ENCODE measurements at places on chromosomes 5 and 9.
A peak's percentile ranks its signal among the peaks of the same experiment; 100 is the strongest.

- DNase-seq: no peak
Observed at GRCh38 chr9:98472216-98472615, 216.8 kb upstream of the TBC1D2 start.

DNA sequence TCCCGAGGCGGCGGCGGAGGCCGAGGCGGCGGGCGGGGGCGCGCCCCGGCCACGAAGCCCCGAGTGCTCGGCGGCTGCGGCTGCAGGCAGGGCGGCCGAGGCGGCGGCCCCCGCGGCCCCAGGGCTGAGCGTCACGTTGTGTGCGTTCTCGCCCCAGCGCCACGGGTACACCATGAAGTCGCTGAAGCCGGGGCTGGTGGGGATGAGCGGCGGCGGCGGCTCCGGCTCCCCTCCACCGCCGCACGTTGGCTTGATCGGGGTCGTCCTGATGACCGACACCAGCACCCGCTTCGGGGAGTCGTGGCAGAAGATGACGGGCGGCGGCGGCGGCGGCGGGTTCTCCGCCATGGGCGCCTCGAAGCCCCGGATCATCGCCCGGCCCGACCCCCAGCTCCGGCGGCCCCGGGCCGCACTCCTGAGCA, 498 bp downstream of the ZNF367 start:
- DNase-seq: no peak

DNA sequence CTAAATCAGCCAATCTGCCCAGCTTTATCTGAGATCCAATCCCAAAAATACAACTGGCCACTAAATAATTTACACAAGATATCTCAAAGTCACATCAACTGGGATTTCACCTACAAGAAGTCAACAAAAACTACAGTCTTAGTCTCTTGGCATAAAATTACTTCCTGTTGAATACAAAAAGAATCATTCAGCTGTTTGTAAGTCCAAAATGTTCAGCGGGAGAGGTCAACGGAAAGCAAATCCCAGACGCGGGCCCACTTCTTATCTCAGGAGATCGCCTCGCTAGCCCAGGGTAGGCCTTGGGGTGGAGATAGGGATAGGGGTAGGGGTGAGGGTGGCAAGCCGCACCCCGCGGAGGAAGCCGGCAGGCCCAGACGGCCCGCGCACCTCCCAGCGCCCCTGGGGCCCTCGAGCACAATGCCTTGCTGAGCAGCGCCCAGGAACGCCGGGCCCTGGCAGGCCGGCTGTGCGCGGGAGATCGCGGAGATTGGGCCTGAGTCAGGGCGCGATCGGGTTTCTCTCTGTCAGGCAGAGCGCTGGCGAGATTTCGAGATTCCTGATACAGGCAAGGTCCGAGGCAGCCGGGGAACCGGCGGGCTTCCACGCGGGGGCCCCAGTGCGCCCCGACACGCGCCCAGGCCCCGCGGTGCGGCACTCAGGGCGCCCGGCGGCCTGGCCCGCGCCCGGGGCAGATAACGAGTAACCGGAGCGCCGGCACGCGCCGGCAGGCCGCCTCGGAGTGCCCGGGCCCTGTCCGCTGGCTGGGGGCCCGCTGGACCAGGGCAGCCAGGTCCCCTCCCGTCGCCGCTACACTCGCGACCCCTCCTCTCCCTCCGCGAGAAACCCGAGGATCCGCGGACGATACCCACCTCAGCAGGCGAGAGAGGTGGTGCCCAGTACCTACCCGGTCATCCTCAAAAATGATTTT, 601 bp downstream of the HINT1 start:
- DNase-seq: peak; percentile 86

GRCh38 chr5:163079618-163080017, 357.8 kb upstream of the CCNG1 start:
- no peak for DNase-seq

GRCh38 chr5:179834120-179834519, 13.4 kb downstream of the SQSTM1 start:
- DNase-seq: no peak

DNA sequence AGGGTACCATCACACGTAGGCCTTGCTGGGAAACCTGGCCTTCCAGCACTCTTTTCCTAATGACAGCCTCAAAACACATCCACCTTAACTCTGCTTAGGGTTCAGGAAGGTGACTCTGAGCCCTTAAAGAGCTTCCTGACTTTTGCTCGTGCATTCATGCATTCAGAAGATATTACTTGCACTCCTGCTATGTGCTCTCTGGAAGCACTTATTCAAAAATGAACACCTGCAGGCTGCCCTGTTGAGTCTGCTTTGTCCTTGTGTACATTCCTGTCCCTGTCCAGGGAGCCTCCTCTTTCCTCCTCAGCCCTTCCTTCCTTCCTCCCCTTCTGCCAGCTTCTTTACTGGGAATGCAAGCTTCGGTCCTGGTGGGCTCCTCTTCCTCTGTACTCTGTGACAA, 61.5 kb downstream of the SPRY4 start:
- no peak for DNase-seq

DNA sequence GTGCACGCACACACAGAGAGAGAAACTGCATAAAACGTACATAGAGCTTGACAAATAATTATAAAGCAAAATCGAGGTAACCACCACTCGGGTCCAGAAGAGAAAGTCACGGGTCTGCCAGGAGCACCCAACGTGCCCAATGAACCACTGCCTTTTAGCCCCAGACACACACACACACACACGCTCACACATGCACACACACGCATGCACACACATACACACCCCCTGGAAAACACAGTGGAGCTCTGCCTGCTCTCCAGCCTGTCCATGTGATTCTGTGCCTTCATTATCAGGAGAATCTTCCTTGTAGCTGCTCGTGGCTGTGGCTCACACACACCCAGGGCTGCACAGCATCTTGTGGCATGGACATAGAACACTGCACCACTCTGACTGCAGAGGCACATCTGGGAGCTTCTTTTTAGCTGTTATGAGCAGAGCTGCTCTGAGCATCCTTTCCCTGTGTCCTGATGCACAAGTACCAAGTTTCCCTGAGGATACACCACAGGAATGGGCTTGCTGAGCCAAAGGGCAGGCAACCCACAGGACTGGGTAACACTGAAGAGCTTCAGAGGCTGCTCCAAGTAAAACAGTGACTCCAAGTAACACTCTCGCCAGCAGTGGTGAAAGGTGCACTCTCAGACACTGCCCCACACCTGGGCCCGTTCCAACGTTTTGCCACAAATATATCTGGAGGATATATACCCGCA, 58.9 kb downstream of the CAMSAP1 start:
- DNase-seq: no peak

DNA sequence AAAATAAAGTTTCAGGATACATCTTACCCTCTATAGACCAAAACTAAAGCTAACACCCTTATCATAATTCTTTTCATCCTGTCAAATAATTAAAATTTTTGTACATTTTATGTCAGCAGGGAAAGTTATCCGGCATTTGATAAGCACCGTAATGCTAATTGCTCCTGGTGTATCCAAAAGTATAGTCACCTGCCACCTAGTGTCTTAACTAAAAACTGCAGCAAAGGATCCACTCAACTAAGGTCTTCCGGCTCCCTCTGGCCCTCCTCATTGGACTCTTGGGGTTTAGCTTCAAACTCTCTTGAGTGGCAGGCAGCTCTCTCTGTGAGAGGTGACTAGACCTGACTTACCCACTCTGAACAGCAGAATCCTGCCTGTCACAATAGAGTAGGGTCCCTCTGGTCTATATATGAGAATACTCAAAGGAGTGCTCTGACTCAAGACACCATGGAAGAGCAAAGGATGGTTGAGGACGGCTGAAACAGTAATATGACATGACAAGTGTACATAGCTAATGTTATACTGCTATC, 60.4 kb upstream of the CAST start:
- DNase-seq: peak; percentile 6

DNA sequence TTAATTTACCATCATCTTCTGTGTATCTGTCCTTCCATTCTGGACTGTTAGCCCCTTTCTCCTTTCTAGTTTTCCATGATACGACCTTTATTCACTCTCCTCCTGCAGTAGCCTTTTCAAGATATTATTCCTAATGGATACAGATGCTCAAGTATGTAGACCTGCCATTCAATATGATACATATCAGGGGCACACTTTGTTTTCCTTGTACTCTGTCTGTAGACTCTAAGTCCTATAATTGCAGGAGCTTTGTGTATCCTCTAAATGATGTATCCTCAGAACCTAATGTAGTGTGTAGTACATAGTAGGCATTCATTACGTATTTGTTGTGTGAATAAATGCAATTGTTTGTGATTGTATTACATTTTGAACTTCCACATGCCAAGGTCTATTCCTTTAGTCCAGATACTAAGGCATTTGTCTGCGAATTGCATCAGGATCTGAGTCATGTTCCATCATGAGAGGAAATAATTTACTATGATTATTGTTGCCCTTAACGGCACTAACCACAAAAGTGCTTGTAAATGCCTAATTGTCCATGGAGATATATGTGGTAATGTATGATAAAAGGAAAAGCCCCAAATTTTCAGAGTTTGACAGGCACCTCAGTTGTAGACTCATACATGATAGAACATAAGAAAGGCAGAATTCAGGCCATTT, 57.1 kb upstream of the IZUMO3 start:
- no peak for DNase-seq

DNA sequence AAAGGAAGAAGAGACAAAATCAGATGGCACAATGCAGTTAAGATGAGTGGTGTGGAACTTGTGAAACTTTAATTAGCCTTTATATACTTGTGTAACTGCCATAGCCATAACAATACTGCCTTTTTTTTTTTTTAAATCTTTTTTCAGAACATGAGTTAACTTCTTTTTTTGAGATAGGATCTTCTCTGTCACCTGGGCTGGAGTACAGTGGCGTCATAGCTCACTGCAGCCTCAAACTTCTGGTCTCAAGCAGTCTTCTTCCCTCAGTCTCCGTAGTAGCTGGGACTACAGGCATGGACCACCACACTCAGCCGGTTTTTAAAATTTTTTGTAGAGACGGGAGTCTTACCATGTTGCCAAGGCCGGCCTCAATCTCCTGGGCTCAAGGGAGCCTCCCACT, 37.2 kb downstream of the GPBP1 start:
- no peak for DNase-seq

DNA sequence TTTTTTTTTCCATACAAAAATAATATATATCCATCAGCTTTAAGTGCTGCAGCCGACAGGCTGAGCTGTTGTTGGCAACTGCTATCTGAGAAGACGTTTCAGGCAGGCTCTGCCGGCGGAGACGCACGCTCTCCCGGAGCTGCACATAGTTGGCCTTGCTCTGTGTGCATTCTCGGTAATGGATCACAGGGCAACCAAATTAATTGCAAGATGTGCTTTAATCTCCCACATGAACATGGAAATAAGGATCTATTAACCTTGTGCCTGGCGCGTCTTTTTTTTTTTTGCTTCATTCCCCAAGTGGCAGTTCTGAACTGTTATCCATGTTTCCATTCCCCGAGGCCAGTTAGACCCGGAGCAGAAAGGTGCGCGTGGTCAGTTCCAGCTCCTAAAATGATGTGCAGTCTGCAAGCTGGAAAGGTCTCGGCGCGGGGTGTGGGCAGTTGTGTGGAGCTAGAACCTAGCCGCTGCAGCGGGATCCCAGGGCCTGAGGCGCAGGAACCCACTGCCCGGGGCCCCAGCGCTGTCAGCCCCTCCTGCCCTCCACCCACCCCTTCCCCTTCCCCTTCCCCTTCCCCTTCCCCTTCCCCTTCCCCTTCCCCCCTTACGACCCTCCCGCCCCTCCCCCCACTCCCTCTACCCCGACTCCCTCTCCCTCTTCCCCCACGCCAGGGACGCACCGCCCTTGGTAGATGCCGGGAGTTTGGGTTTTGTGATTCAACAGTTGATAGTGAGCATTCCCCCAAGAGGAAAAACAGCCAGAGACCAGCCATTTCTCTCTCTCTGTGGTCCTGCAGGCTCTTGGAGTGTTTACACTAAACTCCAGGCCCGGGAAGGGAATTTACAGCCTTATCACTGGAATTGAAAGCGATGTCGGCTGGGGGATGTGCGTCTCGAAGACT, 137.8 kb downstream of the CEP120 start:
- DNase-seq: no peak

DNA sequence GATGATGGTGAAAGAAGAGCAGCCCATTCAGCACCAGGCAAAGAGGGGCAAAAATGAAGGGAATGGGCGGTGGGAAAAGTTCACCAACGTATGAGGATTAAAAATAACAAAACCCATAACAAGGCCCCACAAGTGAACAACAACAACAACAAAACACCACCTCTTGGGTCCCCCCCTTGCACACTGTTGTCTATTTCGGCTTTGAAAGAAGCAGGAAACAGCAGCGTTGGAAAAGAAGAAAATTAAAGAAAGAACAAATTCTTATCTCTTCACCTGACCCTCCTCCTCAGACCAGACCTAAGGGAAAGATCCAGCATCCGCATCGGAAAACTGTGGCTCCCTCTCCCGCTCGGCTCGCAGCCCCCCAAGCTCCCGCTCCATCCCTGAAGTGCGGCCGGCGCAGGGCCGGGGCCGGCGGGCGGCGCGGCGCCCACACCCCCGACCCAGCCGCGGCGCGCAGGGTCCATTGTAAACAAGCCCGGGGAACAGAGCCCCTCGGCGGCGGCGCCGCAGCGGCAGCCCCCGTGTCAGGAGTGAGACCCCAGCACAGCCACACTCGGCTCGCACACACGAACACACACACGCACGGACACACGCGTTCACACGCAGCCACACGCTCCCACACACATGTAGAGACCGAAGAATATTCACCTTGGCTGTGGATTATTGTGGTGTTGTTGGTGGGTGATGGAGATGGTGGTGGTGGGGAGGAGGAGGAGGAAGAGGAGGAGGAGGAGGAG, 535 bp downstream of the RFX3 start:
- no peak for DNase-seq

- DNase-seq: no peak
Observed at GRCh38 chr5:87339986-87340385, 72.3 kb downstream of the RASA1 start.

- DNase-seq: peak; percentile 13
Observed at GRCh38 chr9:127912296-127912695, 4.5 kb downstream of the ST6GALNAC4 start.

DNA sequence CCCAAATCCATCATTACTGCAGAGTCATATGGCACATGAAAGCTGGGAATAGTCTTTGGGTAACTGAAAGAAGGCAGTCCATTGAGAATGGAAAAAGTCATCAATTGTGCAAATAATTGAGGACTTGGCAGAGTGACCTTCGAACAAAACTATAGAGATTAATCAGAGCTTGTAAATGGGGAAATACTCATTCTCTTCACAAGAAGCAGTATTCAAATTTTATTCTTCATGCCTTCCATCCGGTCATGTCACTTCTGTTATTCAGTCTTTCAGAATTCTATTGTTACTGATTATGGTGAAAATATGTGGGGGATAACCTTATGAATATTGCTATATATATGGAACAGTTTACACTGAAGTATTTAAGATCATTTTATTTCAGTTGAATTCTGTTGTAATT, 8.1 kb downstream of the RGMB start:
- DNase-seq: no peak

DNA sequence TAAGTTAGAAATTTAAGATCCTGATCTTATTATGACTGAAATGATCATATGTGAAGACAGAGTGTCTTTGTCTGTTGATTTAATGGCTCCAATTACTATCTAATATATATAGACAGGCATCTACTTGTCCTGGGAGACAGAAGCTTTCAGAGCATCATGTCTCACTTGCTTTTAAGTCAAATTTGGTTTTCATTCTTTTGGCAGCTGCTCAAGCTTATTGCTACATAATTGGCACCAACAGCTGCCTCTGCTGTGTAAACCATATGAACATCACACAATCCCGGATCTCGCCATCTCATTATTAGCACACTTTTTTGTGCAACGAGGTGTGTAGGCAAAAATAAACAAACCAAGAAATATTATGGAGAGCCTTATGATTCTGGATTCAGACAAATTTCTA, 1717.9 kb downstream of the EFNA5 start:
- no peak for DNase-seq
